ENCODE measurements at places on chromosomes 13 and 19. TPM values are rescaled to one million over a fixed set of nuclear protein-coding genes. Genes with fewer than 3 reads are reported as not detected.

DNA sequence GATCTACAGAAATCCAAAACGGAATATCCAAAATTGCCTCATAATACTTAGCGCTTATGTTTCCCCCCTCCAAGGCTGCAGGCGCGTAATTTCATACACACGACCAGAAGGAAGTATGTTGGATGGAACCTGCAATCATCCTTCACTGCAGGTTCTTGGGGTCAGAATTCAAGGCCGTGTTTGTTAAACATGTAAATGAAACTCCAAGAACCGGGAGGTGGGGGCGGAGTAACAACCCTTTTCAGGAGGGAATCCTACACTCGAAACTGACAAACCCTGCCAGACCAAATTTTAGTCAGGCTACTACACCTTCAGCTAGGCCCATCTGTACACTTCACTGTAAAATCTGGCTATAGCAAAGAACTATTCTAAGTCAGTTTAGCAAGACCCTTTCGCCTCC lies 1.3 kb downstream of the ZNF607 start:
- no peak overlapping the region for H3K4me3 ChIP-seq
- DNase-seq = no peak
- H3K36me3 ChIP-seq = no peaks in the 10 kb centered on the region

ZNF701 gene
- total RNA-seq = 4.6 TPM

DNA sequence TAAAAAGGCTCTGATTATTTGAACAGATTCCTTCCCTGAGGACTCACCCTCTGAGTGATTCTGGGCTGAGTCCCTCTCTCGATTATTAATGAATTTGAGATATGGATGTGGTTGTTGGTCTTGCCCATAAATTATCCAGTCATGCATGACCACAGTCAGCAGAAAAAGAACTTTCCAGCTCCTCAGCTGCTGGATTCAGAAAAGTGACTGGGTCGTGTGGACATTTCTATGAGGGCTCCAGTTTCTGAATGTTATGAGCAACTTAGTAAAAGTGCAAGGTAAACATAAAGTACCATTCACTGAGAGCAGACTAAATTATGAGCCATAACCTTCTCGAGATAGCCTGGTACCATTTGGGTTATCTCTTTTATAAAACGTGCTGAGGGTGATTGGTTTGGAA lies 100.1 kb upstream of the CLDN10 start:
- H3K36me3 ChIP-seq = no peaks in the 10 kb centered on the region
- H3K27ac ChIP-seq = no peak overlapping the region
- no peaks in the 10 kb centered on the region for H3K27me3 ChIP-seq

- DNase-seq = no peak
- no peaks in the 10 kb centered on the region for H3K36me3 ChIP-seq
- no peaks in the 10 kb centered on the region for H3K4me1 ChIP-seq
- H3K27ac ChIP-seq = no peak overlapping the region
- H3K27me3 ChIP-seq = no peaks in the 10 kb centered on the region
Observed at GRCh38 chr13:94749162-94749561, 36.8 kb upstream of the SOX21 start.

- no peaks in the 10 kb centered on the region for H3K27me3 ChIP-seq
- DNase-seq = no peak
- H3K27ac ChIP-seq = no peak overlapping the region
- no peaks in the 10 kb centered on the region for H3K36me3 ChIP-seq
- H3K4me1 ChIP-seq = peaks cover 12% of the 10 kb centered on the region
- H3K4me3 ChIP-seq = no peak overlapping the region
Observed at GRCh38 chr13:71803066-71803465, 63.9 kb downstream of the DACH1 start.

WDR88 gene
- not detected for total RNA-seq

GRCh38 chr13:18993884-18994660 lies 187.6 kb downstream of the TUBA3C start:
- no peak overlapping the region for H3K4me3 ChIP-seq
- H3K27me3 ChIP-seq = no peaks in the 10 kb centered on the region
- DNase-seq = no peak
- H3K36me3 ChIP-seq = no peaks in the 10 kb centered on the region

- no peak overlapping the region for H3K27ac ChIP-seq
- DNase-seq = no peak
- H3K36me3 ChIP-seq = no peaks in the 10 kb centered on the region
- H3K27me3 ChIP-seq = no peaks in the 10 kb centered on the region
Observed at GRCh38 chr13:113839536-113840204, 24.2 kb downstream of the GAS6 start.

PLVAP gene
- total RNA-seq = 63.4 TPM

GRCh38 chr19:2015608-2015950 lies at the start of gene BTBD2:
BTBD2 (minus strand) TSS chr19:2015714; CDS start chr19:2015703, 11 bp downstream.
- peaks cover 7% of the 10 kb centered on the region for H3K4me1 ChIP-seq
- H3K27ac ChIP-seq = no peak within 1 kb of the TSS
- no peaks in the 10 kb centered on the region for H3K36me3 ChIP-seq

GRCh38 chr13:33349288-33349985 lies 63.9 kb upstream of the STARD13 start:
- peak; percentile 30 for DNase-seq
- peak overlapping the region; percentile 74 for H3K27ac ChIP-seq
- H3K27me3 ChIP-seq = no peaks in the 10 kb centered on the region
- H3K36me3 ChIP-seq = no peaks in the 10 kb centered on the region

FCAR gene
- total RNA-seq = 0.51 TPM

DNA sequence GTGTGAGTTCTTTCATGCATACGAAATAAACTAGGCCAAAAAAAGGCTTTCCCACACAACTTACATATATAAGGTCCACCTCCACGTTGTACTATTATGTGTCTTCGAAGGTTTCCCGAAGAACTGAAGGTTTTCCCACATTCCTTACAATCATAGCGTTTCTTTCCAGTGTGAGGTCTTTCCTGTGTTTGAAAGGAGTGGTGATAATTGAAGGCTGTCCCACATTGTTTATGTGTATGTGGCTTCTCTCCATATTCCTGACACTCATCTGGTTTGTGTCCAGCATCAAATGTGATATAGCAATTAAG lies 14.6 kb downstream of the ZNF442 start:
- no peak overlapping the region for H3K27ac ChIP-seq
- no peak overlapping the region for H3K4me3 ChIP-seq
- no peaks in the 10 kb centered on the region for H3K4me1 ChIP-seq
- H3K36me3 ChIP-seq = no peaks in the 10 kb centered on the region

SLITRK1 gene
- 0.07 TPM for total RNA-seq

- peak within 1 kb of the TSS; percentile 70 for H3K27ac ChIP-seq
- no peaks in the 10 kb centered on the region for H3K27me3 ChIP-seq
- H3K4me3 ChIP-seq = peak within 1 kb of the TSS; percentile 86
- H3K36me3 ChIP-seq = no peaks in the 10 kb centered on the region
Observed at GRCh38 chr19:10315335-10316214, at the start of gene FDX2. FDX2 (minus strand) TSS chr19:10316015; CDS start chr19:10315996, 19 bp downstream.

- no peak overlapping the region for H3K27ac ChIP-seq
- no peak overlapping the region for H3K4me3 ChIP-seq
- no peaks in the 10 kb centered on the region for H3K27me3 ChIP-seq
Observed at GRCh38 chr13:31225998-31226675, 26.4 kb downstream of the B3GLCT start.
